Occipital lobe (tissue), 3 donors: ENCODE measurements at places on chromosomes 6 and 20. TPM values are rescaled to one million over a fixed set of nuclear protein-coding genes. Genes with fewer than 3 reads are reported as not detected.

DNA sequence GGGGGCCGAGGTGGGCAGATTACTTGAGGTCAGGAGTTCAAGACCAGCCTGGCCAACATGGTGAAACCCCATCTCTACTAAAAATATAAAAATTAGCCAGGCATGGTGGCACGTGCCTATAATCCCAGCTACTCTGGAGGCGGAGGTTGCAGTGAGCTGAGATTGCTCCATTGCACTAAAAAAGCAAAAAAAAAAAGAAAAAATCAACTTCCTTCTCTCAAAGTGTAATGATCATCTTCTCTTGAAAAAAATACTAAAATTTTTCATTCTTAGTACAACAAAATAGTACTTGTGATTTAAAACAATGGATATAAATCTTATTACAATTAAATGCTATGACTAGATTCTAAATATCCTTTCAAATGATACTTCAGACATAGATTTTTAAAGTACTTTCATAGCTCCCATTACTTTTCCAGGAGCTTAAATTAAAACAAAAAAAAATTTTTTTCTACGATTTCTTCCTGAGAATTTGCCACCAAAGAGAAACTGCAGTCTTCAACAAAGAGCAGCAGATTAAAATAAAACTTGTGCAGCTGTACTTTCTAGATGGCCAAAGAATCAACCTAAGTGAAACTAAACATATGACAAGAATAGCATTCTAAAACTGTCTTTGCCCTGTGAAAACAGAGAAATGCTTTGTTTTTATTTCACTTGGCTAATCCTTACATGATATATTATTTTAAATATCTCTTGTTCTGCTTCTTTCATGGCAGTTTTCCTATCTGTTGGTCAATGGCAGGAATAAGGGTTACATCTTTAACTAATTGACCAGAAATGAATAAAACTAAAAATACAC lies 75.2 kb downstream of the MAP3K5 start:
- DNase-seq, result no peak

- no peak for DNase-seq
Observed at GRCh38 chr6:72595812-72596211, 26.1 kb upstream of the KCNQ5 start.

The GSTA3 gene
- total RNA-seq, result not detected

DNA sequence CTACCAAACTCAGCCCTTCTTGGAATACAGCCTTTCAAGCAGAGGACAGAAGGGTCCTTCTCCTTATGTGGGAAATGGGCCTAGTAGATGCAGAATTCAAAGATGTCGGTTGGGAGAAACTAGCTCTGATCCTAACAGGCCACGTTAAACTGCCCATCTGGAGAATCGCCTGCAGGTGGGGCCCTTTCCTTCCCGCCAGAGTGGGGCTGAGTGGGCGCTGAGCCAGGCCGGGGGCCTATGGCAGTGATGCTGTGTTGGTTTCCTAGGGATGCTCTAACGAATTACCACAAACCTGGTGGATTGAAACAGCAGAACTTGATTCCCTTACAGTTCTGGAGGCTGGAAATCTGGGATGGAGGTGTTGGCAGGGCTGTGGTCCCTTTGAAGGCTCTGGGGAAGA lies 9.1 kb downstream of the MAPK13 start:
- DNase-seq, result no peak

The ADGRF4 gene
- not detected for total RNA-seq

GRCh38 chr20:4102381-4102780 lies 87.0 kb upstream of the RNF24 start:
- no peak for DNase-seq

The LTA gene
- total RNA-seq, result not detected

- DNase-seq, result no peak
Observed at GRCh38 chr6:75244063-75244584, 523 bp upstream of the COX7A2 start.

DNA sequence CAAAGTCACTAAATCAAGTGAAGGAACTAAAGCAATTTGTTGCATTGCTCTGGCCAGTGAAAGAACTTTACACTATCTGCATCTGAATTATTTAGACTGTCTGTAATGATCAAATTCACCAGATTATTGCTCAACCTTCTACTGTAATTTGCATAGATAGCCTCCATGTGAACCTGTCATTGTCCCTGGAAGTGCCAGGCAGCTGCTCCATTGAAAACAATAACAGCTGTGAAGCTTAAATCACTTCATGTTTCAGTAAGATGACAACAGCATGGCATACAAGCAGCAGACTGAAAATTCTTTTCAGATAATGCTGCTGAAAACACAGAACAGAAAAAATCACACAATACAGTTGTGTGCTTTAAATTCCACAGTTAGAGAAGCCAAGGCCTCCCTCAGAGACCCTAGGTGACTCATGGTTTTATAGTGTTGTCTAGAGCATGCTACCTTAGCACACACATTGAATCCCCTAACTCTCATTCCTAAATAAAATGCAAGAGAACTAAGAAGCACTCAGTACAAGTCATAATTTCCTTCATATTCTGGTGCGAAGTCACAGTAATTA lies 248.9 kb downstream of the TPBG start:
- DNase-seq, result no peak
